Left ventricle myocardium inferior (tissue), 1 donor: ENCODE measurements at places on chromosomes 7 and 10.

GRCh38 chr10:68560186-68560942, at the start of gene TET1:
TET1 (plus strand) TSS chr10:68560337; CDS start chr10:68572339, 12,002 bp downstream.
- peak; percentile 50 for DNase-seq

- DNase-seq = no peak
Observed at GRCh38 chr7:153276394-153276793, 516.8 kb downstream of the ACTR3B start.

DNA sequence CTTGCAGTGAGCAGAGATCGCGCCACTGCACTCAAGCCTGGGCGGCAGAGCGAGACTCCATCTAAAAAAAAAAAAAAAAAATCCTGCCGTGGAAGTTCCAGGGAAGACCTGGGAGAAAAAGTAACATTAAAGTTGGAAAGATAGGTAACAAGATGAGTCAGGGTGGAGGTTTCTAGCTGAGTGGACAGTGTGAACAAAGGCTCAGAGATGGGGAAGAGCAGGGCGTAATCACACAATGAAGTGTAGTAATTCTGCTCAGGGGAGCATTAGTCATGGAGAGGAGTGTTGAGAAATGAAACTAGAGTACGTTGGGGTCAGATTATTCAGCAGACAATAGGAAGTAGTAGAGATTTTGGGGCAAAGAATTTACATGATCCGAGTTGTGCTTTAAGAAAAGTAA, 21.6 kb upstream of the WASL start:
- DNase-seq = no peak

DNA sequence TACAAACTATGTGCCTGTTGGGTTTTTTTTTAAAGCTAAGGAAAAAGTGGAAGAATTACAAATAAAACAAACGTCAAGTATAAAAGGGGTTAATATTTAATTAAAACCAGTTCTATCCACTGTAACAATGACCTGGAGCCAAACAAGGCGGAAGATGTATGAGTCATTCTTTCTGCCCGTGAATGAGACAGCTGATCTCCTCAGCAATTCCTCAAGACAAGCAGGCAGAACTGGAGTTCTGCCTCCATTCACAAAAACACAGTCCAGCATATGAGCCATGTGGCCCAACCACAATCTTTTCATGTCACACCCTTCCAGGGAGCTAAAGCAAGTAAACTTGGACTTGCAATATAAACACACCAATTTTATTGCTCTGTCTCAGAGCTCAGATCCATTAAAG, 8.4 kb downstream of the ETV1 start:
- no peak for DNase-seq

DNA sequence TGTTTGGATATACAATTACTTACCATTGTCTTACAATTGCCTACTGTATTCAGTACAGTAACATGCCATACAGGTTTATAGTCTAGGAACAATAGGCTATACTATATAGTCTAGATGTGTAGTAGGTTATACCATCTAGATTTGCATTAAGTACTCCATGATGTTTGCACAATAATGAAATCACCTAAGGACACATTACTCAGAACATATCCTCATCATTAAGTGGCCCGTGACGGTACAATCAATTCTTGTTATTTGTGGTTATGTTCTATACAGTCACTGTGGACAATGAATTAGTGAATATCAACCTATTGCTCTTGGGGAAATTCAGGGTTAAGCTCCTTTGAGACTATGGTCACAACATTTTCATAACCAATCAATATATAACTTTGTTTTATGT, 75.6 kb downstream of the MICU1 start:
- no peak for DNase-seq

DNA sequence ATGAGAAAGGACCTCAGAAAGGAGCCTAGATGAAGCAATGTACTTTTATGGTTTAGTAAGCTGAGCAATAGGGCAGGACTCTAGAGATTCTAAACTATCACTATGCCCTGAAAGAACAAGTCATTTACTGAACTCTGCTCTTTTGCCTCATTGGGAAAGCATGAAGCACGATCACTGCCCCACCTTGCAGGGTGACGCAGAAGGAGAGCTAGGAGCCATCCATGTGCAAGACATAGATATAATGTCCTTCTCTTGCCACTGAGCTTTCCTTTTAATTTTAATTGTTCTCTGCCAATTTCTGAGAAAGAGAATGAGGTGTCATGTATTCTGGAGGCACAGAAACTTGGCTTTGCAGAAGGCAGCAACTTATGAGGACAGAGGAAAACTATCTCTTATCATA, 108.3 kb downstream of the SORCS1 start:
- DNase-seq = no peak

- no peak for DNase-seq
Observed at GRCh38 chr10:89332123-89332633, 4.4 kb downstream of the IFIT3 start.

DNA sequence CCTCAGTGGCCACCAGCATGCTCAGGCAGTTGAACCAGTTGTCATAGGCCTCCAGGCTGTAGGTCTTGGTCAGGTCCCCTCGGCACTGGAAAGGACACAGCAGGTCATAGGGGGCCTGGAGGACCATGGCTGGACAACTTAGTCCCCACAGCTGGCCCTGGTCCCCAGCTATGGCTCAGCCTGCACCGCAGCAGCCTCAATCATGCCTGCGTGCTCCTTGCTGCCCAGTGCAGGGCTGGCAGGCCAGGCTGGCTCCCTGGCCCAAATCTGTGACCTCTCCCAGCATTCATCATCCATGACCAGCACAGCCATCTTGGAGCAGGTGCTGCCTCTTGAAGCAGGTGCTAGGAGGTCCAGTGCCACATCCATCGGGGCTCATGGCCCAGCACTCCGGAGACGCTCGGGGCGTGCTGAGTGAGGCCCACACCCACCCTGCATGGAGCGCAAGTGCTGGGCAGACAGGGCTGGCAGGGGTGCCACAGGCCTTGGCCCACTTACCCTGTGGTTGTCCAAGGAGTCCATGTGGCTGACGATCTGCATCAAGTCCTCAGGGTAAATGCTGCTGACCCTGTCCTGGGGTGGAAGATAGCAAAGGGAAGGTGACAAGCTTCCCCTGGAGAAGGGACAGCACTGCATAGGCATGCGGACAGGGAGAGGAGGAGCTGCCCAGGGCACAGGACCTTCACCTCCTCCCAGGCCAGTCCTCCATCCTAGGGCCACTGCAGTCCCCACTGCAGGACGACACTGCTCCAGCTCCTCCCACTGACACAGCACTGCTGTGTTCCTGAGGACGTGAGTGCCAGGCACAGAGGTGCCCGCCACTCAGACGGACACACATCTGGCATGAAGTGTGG, 61.7 kb downstream of the CSGALNACT2 start:
- DNase-seq = no peak

DNA sequence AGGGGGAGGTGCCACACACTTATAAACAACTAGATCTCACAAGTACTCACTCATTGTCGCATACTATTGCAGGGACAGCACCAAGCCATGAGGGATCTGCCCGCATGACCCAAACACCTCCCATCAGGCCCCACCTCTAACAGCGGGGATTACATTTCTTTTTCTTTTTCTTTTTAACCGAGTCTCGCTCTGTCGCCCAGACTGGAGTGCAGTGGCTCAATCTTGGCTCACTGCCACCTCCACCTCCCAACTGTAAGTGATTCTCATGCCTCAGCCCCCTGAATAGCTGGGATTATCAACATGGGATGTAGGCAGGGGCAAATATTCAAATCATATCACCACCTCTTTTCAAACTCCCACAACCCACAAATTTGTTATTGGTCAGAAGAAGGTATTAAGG, 76.7 kb downstream of the SKAP2 start:
- no peak for DNase-seq

GRCh38 chr7:47228386-47229014, 353.4 kb downstream of the TNS3 start:
- DNase-seq = no peak

DNA sequence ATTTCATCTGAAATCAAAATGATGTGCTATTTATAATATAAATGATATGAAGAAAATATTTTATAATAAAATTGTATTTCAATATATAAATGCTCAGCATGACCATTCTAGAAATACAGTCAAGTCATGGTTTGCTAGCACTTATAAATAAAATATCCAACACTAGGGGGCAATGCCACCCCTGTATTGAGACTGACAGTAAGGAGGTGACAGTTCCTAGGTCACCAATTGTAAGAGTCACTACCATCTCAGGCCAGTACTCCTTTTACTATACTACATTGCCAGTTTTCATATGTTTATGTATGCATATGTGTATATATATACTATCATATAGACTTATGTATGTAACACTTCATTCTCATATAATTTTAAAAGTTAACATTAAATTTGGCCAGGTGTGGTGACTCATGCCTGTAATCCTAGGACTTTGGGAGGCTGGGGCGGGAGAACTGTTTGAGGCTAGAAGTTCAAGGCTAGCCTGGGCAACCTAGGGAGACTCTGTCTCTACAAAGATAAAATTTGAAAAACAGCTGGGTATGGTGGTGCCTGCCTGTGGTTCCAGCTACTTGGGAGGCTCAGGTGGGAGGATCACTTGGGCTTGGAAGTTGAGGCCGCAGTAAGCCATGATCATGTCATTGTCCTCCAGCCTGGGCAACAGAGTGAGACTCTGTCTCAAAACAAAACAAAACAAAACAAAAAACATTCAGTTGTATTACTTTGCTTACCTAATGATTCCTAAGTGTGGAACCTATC, 2.4 kb upstream of the CNOT4 start:
- no peak for DNase-seq

GRCh38 chr10:90887555-90887954, 15.8 kb downstream of the RPP30 start:
- DNase-seq = no peak

GRCh38 chr10:85319826-85320225, 991.4 kb downstream of the CCSER2 start:
- peak; percentile 53 for DNase-seq

- DNase-seq = no peak
Observed at GRCh38 chr7:18278316-18278715, 217.2 kb upstream of the HDAC9 start.

DNA sequence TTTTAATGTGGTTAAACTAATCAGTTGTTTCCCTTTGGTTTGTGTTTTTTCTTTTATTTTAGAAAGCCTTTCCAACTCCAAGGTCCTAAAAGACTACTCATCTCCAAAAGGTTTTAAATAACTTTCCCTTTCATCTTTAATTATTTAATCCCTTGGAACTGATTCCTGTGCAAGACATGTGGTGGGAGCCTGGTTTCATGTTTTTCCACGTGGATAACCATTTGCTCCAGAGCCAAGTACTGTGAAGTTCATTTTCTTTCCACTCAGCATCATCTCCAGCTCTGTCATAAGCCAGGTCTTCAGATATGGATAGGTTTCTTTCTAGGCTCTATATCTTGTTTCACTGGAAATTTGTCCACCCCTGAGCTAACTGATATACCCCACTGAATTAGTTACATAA, 16.7 kb downstream of the PPP1R3C start:
- DNase-seq = no peak

- DNase-seq = no peak
Observed at GRCh38 chr10:31393844-31394243, 74.8 kb downstream of the ZEB1 start.

DNA sequence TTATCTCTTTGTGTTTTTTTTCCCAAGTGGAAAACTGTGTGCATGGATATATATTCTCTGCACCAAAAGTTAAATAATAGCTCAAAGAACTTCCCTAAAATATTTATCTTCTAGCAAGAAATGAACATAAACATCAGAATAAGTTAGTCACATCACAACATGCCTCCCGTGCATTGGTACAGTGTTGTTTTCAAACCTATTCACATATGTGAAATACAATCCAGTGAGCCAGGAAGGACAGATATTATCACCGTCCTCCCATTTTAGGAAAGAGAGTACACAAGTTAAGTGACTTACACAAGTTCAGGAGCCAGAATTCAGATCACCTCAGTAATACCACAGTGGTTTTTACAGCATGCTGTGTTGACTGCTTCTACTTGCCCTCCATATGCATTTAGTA, 22.2 kb downstream of the ARMH3 start:
- no peak for DNase-seq

- DNase-seq = no peak
Observed at GRCh38 chr7:124764847-124765400, 668 bp downstream of the GPR37 start.

DNA sequence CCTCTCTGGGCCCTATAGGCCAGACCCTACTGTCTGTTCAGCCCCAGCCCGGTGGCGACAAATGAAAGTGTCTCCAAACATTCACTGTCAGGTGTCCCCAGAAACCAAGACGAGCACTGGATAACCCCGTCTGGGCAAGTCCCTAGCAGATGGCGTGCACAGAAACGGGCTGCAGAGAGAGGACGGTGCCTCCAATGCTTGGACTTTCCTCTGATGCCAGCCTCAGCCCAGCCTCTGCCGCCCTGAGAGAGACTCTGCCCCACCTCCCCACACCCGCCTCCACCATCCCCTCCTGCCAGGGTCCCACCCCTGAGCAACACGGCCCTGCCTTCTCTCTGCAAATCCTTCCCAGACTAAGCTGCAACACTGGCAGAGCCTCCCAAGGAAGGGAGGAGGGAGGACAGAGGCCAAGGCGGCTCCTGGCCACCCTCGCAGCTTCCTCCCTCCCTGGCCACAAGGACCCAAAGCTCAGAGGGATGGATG, 7.4 kb upstream of the LFNG start:
- peak; percentile 54 for DNase-seq
